ENCODE measurements at places on chromosomes 13 and 19.

GRCh38 chr13:108326309-108326708, 56.8 kb downstream of the TNFSF13B start:
- no peak for DNase-seq

- DNase-seq, result no peak
These were observed 12.4 kb upstream of the ZSCAN4 start for GRCh38 chr19:57656346-57656745.

DNA sequence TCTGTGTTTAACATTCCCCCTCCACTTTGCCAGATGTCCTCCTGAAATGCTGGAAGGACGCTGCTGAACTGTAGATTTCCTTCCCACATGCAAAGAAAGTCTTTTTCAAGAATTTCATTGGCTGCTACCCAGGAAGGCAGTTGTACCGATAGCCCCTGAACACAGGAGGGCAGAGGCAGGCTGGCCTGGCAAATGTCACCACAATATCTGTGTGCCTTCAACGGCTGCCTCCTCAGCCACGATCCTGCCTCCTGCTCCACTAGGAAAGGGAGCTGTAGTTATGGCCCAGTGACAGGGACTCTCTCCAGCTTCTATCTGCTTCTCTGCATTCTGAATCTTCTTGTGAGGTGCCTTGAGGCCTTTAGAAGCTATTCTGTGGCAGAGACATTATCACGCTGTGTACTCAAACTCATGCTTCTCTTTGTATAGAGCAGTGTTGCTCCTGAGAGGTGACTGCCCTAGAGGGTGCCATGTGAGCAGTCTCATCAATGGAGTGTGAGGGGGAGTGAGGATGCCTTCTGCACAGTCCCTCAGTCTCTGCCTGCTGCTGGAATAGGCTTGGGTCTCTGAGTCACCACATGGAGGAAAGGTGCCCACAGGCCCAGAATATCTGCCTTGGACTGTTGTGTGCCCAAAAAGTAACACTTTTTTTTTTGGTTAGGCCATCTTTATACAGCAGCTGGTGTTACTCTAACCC, 279.8 kb downstream of the DNAJC15 start:
- no peak for DNase-seq

- DNase-seq, result no peak
These were observed 1.1 kb downstream of the COMP start for GRCh38 chr19:18789883-18790565.

DNA sequence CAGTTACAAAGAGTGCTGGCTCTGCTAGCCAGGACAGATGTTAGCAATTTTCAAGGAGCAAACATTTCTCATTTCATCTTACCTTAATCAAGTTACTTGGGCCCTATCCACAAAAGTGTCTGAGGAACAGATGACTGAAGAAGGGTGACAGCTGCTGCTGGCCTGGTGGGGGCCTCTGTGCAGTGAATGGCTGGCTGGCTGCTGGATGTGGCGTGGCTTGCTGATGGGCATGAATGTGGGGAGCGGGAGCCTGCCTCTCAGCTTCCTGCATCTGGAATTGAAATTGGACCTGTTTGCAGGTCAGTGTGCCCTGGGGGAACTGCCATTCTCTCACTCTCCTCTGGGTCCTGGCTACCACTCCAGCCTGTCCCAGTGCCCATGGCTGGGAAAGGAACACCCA, 94.7 kb downstream of the RGCC start:
- DNase-seq, result no peak

- DNase-seq, result no peak
These were observed 100.7 kb downstream of the MIPEP start for GRCh38 chr13:23788459-23788858.

GRCh38 chr13:37602733-37603381, 4.3 kb upstream of the POSTN start:
- no peak for DNase-seq

- DNase-seq, result no peak
These were observed 41.6 kb upstream of the C1QTNF9 start for GRCh38 chr13:24267801-24268200.

GRCh38 chr13:113179374-113180230, 21.2 kb downstream of the PROZ start:
- no peak for DNase-seq

All from NCI-H1436 (cell line).